ENCODE measurements at places on chromosomes 3 and 15.
A peak's percentile ranks its signal among the peaks of the same experiment; 100 is the strongest.

DNA sequence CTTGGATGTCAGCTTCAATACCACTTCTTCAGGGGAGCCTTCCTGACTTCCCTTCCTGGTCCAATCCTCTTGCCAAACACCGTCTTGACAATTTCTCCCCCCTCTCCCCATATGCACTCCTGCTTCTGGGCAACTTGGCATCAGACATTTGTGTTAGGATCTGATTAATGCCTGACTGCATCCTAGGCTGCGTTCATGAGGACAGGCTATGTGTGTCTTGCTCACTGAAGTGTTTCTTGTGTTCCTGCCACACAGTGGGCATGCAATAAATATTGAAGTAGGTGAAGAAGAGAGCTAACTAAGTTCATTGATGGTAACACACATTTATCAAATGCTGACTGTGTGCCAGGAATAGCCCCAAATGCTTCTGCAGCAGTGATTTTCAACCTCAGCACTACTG, 36.4 kb upstream of the WNT5A start:
- no peak for DNase-seq

DNA sequence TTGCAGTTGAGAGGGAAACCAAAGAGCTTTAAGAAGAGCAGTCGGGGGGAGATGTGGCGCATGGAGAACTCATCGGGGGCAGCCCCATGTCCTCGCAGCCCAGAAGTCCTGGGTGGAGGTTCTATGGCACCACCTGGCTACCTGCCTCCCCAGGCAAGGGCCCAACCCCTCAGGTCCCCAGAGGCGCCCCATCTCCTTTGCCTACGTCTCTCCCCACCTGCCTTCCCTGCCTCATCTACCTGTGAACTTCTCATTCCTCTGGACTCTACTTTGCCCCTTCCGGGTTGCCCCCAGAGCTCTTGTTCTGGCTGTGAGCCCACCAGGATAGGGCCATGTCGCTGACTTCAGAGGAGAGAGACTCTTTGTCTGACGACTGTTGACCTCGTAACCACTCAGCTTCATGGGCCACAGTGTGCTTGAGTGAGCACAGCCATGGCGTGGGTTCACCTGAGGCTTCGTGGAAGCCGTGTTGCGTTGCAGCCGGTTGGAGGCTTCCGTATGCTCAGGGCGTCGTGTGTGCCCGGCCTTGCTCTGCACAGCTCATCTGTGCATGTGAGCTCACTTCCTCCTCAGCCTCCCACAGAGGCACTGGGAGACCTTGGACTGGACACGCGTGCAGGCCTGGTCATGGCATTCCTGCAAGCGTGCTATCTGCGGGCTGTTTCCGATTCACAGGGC, 13.4 kb downstream of the APBA2 start:
- no peak for DNase-seq

DNA sequence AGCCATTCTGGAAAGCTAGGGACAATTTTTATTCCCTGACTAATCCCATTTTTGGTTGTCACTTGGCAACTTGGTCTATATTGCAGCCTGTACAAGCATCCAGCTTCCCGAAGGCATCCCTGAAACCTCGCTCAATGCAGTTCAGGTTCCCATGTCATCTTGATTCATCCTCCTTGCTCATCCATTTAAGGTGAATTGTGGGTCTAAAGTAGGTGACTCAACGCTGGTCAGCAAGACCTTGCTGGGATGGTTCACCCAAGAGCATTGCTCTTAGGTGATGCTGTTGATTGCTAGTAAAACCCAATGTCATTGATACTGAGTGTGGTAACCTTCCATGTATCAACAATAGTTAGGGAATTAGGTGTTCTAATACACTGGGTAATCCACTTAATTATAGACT, 13.1 kb upstream of the RAB8B start:
- DNase-seq = no peak

GRCh38 chr15:74933573-74933972, 4.3 kb downstream of the COX5A start:
- DNase-seq = no peak

DNA sequence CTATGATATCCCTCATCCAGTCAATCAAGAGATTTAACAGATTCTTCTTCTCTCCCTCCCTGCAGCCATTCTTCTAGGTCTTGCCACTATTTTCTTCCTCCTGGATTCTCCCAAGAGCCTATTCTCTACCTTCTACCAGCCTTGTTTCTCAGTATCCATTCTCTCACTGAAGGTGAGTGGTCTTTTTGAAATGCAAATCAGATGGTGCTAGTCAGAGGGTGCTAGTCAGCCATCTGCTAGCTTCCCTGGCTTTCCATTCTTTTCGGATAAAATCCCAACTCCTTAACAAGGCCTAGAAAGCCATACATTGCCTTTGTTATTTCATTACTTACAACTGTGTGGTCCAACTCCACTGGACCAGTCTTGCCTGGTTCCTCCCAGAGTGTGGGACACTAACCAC, 734.3 kb upstream of the CFAP20DC start:
- DNase-seq = no peak

DNA sequence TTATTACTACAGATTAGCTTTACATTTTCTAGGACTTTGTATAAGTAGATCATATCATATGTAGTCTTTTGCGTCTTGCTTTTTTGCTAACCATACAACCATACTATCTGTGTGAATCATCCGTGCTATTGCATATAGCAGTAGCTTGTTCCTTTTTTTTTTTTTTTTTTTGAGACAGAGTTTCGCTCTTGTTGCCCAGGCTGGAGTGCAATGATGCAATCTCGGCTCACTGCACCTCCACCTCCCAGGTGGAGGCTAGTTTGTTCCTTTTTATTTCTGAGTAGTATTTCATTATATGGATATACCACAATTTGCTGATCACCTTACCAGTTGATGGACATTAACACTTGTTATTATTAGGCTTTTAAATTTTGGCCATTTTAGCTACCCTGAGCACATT, 54.5 kb upstream of the TBL1XR1 start:
- DNase-seq = no peak

- no peak for DNase-seq
These were observed 42.7 kb upstream of the BLM start for GRCh38 chr15:90674476-90674875.

GRCh38 chr3:143991713-143992112, 20.1 kb downstream of the DIPK2A start:
- no peak for DNase-seq

- peak; percentile 96 for DNase-seq
These were observed 170.2 kb upstream of the NR2F2 start for GRCh38 chr15:96160269-96160668.

GRCh38 chr3:26099692-26100091, 309.8 kb downstream of the OXSM start:
- DNase-seq = no peak

DNA sequence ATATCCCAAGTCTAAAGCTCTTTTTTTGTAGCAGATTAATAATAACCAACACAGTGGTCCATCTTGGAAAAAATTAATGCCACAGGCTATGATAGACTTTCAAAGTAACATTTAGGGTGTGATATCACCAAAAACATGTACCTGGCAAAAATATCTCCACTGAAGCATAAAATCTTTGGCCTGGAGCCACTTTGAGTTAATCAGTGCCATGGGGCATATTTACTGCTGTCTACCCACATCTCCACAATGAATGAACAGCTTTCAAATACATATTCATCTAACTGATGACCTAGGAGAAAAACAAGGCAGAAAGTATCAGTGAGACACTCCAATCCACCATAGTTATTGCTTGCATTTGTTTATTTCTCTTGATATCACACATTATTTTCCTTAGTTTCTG, 296.0 kb upstream of the MDFIC2 start:
- no peak for DNase-seq

DNA sequence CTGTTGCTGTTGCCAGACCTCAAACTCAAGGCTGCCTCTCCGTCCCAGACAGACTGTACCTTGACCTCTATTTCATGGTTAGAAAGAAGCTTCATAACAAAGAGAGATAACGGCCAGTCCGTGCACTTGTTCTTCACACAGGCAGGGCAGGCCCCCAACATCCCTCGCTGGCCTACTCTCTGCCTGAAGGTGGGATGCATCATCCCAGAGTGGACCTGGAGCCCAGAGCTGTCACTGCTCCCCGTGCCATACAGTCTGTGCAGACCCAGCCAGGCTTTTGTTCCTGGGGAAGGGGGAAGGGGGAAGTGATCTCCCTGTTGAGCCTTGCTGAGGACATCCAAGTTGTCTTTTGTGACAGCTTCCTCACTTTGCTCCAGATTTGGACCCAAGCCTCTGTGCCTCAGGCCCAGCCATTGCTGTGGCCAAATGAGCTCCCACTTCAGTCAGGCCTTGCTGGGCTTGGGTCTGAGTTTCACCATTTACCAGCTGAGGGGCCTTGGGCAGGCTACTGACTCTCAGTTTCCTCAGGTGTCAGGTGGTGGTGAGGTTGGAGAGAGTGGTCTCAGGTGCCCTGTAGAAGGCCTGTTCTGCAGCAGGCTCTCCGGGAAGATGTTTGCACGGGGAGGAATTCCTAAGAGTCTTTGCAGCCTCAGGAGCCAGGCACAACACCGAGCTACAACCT, 141.6 kb downstream of the DNAJB8 start:
- no peak for DNase-seq

DNA sequence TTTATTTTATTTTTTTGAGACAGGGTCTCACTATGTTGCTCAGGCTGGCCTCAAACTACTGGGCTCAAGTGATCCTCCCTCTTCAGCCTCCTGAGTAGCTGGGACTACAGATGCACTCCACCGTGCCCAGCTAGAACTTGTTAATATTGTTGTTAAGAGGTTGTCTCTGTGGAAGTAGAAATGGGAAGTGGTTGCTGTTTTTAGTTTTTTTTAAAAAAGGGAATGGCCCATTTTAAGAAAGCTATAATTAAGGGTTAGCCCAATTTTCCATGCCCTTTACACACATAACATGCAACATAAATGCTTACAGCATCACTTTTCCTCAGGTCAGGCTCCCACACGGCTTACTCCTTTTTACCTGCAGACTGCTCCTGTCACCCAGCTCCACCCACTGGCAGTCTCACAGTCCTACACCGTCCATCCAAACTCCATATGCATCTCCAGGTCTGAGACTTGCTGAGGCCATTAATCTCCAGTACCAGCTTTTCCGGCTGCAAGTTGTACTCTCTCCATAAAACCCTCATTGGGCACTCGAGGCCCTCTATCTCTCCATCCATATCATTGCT, 19.8 kb downstream of the MORC1 start:
- DNase-seq = no peak

DNA sequence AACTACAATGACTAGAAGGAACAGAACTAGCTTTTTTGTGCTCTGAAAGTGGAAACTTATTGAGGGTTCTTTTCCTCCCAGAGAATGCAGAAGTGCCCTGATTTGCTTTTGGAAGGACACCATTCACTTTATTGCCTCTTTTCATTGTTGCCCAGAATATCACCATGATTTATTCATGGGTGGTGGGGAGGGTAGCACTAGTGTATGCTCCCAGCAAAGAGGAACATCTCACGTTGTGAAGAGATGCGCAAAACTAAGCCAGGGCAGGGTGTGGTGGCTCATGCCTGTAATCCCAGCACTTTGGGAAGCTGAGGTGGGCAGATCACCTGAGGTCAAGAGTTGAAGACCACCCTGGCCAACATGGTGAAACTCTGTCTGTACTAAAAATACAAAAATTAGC, 31.4 kb downstream of the FLNB start:
- DNase-seq = no peak

All from dermis microvascular lymphatic vessel endothelial cell (primary cell).